ENCODE measurements at places on chromosomes 16 and 17.

- no peak for DNase-seq
Measured at GRCh38 chr16:2955779-2956578, 8.1 kb upstream of the KREMEN2 start.

DNA sequence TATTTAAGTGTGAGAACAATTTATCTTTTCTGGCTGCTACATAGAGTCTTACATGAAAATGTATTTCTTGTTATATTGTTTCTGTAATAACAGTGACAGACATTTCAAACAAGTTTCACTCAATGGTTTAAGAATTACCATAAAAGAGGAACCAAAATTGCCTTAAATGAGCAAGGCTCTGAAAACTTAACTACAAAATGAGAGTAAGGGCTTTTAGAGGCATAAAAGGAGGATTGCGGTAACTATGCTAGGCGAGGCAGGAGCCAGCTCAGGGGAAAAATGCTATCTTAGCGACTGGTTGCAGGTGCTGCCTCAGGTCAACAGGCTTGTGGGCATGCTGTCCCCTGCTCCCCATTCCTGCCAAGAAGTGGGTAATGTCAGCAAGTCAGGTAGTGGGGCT is 81.7 kb upstream of the MSI2 start:
- DNase-seq = no peak

DNA sequence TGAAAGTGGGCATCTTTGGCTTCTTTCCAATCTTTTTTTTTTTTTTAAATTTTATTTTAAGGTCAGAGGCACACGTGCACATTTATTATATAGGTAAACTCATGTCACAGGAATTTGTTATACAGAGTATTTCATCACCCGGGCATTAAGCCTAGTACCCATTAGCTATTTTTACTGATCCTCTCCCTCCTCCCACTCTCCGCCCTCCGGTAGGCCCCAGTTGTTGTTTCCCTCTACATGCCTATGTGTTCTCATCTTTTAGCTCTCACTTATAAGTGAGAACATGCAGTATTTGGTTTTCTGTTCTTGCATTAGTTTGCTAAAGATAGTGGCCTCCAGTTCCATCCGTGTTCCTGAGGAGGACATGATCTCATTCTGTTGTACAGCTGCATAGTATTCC is 108.5 kb downstream of the CYB561 start:
- DNase-seq = no peak

GRCh38 chr16:81492965-81493754 is 48.6 kb downstream of the CMIP start:
- no peak for DNase-seq

GRCh38 chr16:57091975-57092785 is at the start of gene CPNE2:
TSS of gene CPNE2 (plus strand) at chr16:57092583. CDS start at chr16:57110743, 18,160 bp downstream.
- no peak for DNase-seq

DNA sequence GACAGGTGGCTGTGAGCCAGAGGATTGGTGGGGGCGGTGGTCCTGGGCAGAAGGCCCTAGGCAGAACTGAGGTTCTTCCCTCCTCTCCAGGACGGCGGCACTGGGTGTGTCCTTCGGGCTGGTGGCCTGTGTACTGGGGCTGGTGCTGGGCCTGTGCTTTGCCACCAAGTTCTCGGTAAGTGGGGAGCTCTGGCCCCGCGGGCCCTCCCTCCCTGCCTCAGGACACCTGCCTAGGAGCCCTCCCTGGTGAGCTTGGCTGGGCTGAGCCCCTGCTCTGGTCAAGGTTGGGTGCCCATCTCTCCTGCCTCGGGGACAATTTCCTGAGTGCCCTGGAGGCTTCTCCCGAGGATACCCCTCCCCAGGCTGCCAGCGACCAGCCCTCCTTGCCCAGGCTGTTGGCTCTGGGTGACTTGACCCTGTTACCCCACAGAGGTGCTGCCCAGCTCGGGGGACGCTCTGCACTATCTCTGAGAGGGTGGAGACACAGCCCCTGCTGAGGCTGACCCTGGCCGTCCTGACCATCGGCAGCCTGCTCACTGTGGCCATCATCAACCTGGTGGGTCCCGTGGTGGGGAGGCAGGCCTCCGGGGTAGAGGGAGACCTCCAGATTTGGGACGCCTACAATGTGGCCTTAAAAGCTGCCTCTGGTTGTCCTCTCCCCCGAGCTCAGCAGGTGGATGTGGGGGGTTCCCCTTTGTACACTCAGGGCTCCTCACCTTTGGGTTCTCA is 42.0 kb downstream of the ADCY7 start:
- DNase-seq = no peak

DNA sequence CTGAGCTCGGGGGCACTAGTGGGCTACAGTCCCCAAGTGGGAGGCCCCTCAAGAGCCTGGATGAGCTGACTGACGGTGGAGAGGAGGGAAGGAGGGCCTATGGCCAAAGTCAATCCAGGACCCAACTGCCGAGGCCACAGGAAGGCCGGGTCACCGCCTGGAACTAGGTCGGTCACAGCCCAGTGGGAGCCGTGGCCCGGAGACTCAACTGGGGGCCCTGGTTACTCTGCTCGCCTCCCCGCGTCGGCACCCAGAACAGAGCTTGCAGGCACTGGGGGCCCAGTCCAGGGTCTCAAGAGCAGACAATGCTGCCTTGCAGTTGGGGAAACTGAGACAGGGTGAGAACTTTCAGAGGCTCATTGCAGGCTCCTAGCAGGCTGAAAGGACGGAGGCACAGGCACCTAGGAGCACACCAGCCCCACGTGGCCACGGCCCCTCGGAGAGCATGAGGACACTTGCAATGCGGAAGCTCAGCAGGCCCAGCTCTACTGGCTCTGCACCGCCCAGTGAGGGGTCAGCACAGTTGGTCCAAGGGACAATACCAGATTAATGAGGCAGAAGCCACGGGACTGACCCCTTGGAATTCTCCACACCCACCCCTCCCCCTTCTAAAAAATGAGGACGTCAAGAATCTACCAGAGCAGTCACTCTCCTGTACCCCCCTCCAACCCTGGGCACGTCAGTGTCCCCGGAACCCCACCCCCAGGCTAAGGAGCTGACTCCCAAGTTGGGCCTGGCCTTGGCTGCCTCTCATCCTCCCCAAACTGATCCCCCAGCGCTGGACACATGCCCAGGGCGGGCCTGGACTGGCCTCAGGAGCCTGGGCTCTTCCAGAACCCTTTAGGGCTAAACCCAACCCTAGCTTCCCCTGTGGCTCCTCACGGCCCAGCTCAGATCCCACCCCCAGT is 2.2 kb downstream of the HS3ST6 start:
- no peak for DNase-seq

GRCh38 chr17:72004011-72004427 is 116.8 kb upstream of the SOX9 start:
- no peak for DNase-seq

DNA sequence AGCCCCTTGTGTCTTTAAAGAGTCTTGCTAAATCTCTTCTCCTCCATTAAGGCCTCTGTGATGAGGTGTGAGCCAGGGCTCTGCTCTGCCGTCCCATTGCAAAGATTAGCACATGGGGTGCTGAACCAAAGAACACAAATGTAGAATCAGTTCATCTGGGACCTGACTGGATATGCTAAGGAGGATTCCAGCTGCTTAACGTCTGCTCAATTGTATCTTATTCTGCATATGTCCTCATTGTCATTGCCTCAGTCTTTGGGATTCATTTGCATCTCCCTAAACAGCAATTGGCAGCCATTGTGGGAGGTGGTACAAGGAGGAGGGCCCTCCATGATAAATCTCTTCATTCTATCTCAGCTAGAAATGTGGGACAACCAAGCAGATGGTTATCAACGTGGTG is 106.3 kb upstream of the ADAMTS18 start:
- no peak for DNase-seq

DNA sequence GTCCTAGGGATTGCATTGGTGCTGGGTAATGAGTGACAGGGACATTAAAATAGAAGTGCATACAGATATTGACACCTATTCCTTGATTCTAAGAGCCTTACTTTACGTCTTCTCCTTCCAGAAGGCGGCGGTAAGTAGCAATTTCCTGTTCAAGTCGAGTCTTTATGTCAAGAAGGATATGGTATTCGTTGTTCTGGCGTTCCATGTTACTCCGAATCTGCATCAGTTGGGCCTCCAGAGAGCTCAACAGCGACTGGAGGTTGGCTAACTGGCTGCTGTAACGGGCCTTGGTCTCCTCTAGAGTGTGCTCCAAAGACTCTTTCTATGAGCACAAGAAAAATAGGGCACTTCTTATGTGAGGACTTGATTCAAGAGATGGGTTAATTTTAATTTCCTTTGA is 7.0 kb downstream of the KRT20 start:
- DNase-seq = no peak

DNA sequence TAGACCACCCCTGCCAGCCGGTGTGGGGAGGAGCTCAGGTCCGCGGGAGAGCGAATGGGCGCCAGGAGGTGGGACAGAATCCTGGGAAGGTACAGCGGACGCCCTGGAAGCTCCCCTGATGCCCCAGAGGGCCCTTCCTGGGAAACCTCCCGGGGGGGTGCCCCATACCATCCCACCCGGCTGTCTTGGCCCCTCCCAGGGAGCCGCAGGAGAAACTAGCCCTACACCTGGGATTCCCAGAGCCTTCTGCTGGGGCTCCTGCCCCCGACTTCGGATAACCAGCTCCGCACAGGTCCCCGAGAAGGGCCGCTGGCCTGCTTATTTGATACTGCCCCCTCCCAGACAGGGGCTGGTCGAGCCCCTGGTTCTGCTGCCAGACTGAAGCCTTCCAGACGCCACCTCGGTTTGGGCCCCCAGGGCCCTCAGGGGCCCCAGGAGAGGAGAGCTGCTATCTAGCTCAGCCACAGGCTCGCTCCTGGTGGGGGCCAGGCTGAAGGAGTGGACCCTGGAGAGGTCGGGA is 3.0 kb upstream of the CBX4 start:
- DNase-seq = peak; percentile 3

GRCh38 chr17:78232859-78233173 is 1.4 kb downstream of the TMEM235 start:
- no peak for DNase-seq

- no peak for DNase-seq
Measured at GRCh38 chr16:50441486-50442157, 72.8 kb upstream of the BRD7 start.

DNA sequence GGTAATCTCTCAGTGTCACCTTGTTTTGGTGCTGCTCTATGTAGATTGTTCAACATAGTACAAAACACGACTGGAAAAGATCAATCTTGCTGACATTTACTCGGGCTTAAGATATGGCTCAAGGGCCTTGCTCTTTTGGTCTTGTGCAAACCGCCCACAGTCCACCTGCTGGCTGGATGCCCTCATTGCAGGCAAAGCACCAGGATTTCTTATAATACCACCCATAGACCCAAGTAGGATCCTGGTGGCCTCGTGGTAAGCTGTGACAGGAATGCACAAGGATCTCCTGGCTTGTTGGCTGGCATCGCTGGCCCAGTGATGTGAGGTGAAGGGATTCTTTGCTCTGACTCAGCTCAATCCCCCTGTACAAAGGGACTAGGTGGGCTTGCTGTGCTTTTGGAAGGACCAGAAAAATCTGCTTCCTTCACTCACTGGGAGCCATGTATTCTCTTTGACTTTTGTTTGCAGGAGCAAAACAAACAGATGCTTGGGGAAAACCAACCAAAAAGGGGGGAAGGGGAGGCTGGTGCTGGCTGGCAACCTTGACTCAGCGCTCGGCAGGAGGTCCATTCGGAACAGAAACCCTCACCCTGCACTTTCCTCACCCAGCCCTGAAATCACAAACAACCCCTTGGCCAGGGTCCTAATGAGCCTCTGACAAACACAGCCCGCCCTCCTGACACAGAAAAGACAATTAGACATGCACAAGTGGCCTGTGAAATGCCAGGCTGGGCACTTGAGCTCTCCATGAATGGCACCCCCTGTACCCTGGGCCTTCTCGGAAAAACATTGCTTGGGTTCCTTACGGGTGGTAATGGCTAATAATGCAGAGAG is 36.6 kb upstream of the MED9 start:
- DNase-seq = peak; percentile 80

DNA sequence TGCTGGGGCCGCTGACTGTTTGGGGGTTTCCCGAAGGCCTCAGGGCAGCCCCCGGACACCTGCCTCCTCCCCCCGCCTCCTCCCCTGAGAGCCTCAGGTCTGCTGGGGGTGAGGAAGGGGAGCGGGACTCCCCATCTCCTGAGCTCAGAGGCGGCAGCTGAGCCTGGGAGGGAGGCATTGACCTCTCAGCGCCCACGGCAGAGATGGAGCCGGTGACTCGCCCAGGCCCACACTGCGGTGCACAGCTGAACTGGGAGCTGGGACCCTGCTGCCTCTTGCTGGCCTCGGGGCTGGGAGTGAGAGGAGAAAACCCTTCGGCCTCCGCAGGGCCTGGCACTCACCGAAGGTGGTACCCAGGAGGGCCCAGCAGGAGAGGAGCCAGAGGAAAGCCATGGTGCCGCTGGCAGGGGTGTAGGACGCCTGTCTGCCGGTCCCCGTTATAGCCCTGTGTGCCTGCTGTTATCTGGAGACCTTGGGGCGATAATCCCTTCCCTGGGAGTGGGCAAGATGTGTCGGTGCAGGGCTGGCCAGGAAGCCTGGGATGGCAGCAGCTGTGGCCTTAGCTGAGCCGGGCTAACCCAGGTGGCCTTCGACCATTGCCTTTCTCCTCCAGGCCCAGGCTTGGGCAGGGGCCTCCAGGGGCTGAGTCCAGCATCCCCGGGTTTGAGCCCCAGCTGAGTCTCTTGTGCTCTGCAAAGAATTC is at the start of gene CTRB2:
TSS of gene CTRB2 (minus strand) at position 413 of the 703 bp plus-strand sequence. CDS start at position 393, 20 bp downstream.
- DNase-seq = no peak

GRCh38 chr16:81035975-81036750 is 521 bp downstream of the ATMIN start:
- peak; percentile 63 for DNase-seq

GRCh38 chr16:85239239-85239638 is 127.0 kb upstream of the CIBAR2 start:
- DNase-seq = no peak

DNA sequence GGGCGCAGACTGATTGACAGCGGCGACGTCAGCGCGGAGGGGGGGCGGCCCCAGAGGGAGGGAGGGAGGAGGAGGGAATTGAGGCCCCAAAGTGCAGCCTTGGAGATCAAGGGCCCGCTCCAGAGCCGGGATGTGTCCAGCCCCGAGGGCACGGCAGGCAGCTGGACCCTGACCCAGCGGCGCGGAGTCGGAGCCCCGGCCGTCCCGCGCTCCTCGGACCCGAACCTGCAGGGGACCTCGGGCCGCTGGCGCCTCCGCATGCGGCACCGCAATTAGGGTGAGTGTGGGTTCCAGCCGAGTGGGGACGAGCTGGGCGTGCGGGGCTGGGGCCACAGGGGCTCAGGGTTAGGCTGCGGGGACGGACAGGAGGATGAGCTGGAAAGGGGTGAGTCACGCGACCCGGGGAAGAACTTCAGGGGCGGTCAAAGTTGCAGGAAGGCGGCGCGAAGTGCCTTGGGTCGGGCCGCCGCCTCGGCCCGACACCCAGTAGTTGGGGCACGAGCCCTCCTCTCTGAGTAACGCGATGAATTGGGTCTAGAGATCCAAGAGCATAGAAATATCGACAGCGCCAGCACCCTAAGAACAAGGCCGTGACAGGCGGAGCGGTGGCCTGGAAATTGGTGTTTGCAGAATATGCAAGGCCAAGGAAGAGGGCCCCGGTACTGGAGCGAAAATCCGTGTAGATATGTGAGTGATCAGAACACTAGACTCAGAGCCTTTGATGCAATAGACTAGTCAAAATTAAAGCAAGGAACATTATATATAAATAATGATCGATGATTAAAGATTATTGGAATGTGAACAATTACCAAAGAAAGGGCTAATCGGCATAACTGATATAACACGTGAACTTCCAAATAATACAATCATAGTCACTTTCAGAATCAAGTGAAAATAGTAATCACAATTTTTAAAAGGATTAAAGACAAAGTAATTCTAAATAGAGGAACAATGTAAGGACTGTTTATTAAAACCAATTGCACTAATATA is at the start of gene TBX4:
TSS of gene TBX4 (plus strand) at position 122 of the 990 bp plus-strand sequence. CDS start 4,069 bp downstream, outside the sequence.
- DNase-seq = no peak

GRCh38 chr16:85715169-85716021 is 26.6 kb upstream of the GINS2 start:
- no peak for DNase-seq
